Stimulated activated CD8-positive, alpha-beta memory T cell treated with anti-CD3 and anti-CD28 coated beads, Interleukin-7, amount 100 ng/mL, for 4 hours (primary cell): ENCODE measurements at places on chromosomes 13 and 19.

DNA sequence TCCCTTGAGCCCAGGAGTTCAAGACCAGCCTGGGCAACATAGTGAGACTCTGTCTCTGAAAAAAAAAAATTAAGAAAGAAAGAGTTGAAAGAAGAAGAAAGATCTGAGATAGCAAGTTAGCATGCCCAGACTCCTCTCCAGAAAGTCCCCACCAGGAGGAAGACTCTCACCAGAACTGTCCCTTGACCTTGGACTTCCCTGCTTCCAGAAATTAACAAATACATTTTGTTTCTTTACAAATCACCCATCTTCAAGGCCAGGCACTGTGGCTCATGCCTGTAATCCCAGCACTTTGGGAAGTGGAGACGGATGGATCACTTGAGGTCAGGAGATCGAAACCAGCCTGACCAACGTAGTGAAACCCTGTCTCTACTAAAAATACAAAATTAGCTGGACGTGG is 44.3 kb upstream of the KLF2 start:
- no peak for DNase-seq

DNA sequence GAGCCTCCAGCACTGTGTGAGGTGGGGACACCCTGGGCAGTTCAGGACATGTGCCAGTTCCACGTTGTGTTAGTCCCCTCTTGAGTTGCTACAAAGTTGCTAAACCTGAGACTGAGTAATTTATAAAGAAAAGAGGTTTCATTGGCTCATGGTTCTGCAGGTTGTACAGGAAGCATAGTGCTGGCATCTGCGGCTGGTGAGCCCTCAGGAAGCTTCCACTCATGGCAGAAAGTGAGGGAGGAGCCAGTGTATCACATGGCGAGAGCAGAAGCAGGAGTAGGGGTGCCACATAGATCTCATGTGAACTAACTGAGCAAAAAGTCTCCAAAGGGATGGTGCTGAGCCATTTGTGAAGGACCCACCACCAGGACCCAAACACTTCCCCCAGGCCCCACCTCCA is 33.2 kb downstream of the TRPM4 start:
- no peak for DNase-seq

GRCh38 chr19:3251229-3251628 is 26.8 kb downstream of the CELF5 start:
- no peak for DNase-seq

DNA sequence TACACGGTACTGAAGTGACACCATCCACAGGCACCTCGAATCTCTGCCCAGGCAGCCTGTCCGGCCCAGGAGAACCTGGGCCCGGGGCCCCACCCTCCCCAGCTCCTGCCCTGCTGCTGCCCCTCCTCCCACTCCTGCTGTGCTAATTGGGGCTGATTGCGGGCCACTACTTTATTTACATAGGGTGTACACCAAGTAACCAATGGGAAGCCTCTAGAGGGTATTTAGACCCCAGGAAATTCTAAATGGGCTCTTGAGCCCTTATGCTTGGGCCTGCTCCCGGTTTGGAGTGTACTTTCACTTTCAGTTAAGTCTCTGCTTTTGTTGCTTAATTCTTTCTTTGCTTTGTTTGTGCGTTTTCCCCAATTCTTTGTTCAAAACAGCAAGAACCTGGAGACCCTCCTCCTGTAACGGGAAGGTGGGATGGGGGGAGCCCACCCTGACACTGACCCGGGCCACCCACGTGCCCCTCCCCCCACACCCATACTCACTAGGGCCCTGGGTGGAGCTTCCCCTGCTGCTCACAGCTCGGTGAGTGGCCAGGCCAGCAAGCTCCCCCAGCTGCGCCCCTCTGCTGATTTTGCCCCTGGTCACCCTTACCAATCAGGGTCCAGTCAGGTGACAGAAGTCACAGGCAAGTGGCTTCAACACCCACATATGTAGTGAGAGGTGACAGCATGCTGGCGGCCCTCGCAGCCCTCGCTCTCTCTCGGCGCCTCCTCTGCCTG is 9.4 kb downstream of the SCGB2B2 start:
- no peak for DNase-seq

- DNase-seq, result no peak
Measured at GRCh38 chr19:54506079-54506478, 3.4 kb downstream of the LAIR2 start.

DNA sequence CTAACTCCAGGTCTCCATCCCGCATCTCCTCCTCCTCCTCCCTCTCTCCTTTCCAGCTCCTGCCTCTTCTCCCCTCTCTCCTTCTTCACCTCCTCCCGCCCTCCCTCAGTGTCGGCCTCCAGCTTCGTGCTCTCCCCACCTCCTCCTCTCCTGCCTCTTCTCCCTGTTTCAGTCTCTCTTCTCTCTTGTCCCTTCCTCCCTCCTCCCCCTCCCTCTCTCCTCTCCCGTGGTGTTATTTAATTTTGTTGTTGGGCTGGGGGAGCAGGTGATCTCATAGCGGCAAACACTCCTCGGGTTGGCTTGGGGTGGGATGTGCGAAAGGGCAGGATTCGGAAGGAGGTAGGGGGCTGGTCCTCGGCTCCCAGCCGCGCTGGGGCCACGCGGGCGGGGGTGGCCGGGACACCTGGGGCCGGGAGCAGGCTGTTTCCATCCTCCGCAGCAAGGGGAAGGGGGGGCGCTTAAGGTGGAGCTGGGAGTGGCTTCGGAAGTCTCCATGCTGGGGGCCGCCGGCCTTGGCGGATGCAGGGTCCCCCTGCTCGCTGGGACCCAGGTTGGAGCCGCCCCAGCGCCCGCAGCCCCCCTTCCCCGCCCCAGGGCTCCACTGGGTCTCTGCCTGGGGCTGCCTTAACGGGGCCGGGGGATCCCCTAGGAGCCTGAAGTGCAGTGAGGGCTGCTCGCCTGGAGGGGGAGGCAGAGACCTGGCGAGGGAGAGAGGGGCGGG is at the start of gene CA11:
Gene CA11, minus strand, starts transcription at position 187 of the 721 bp plus-strand sequence. CDS start 555 bp downstream, outside the sequence.
- DNase-seq, result peak; percentile 86

DNA sequence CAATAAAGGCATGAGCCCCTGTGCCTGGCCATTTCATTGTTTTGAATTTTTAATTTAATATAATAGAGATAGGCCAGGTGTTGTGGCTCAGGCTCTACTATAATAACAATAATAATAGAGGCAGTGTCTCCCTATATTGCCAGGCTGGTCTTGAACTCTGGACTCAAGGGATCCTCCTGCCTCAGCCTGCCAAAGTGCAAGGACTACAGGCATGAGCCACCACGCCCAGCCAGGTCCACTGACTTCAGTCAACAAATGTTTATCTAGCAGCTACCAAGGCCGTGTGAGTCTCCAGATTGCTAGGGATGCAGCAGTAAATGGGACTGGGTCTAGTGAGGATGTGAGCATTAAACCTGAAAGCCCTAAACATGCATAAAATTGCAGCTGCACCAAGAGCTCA is 13.8 kb upstream of the ILF3 start:
- DNase-seq, result no peak

DNA sequence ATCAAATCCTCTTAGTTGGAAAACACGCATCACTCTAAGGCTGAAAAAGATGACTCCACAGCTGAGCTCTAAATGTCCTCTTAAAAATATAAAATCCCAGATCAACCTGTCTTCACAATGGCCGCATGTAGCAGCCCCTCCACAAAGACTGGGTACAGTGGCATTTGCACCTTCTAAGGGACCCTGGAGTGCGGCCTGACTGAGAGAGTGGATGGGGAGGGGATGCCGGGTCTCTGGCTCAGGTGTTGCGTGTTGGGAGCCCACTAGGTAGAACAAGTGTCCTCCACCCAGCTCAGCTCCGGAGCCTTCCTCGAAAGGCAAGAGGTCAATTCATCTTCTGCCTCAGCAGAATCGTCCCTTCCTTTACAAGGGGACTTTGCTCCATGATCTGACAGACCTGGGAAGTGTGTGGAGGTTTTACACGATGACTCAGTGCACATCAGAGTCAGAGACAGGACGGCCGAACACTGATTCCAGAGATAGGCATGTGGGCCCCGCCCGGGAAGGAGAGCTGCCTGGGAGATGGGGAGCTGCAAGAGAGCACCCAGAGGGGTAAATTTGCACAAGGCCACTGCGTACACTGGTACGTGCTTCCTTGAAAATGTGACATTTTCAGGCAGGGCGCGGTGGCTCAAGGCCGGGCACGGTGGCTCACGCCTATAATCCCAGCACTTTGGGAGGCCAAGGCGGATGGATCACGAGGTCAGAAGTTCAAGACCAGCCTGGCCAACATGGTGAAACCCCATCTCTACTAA is 23.5 kb upstream of the SLC15A1 start:
- DNase-seq, result no peak

DNA sequence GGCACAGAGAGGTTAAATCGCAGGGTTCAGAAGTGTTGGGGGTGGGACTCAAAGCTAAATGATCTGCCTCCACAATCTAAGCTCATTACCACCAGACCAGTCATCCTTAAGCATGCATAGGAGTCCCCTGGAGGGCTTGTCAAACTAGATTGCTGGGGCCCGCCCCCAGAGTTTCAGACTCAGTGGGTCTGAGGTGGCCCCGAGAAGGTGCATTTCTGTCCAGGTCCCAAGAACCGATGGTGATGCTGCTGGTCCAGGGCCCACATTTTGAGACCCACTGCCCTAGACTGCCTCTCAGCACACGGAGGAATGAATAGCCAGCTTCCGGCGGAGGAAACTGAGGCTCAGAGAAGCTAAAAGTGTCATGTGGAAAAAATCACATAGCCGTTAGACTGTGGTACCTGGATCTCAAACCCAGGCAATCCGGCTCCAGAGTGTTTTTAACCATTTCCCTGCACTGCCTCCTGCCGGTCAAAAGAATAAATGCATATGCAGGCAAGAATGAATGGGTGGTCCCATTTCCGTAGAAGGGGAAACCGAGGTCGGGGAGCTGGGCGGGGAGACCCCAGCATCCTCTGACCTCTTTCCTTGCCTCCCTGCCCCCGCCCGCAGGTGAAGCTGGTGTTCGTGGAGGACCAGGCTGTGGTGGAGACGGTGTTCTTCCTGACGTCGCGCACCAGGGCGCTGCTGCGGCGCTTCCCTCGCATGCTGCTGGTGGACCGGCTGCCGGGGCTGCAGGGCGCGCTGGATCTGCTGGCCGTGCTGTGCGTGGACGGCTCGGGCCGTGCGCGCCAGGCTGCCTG is 23.8 kb downstream of the ZSWIM9 start:
- DNase-seq, result no peak

GRCh38 chr13:42028113-42028799 is 20.2 kb upstream of the DGKH start:
- DNase-seq, result no peak

DNA sequence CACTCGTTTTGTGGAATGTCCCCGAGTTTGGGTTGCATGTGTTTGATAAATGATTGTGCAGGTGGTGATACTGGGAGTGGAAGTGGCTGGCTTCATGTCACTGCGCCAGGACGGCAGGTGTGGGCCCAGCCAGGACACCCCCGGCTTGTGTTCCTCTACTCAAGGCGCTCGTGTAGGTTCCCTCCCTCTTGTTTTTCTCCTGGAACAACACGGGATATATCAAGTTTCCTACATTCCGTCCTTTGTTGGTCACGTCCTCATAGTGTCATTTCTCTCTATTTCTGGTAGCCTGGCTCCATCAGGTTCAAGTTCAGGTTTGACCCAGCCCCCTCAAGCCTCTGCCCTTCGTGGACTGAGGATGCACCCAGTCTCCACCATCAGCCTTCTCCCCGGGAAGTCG is 16.3 kb downstream of the IL17D start:
- DNase-seq, result no peak

GRCh38 chr19:38402623-38402966 is 298 bp upstream of the FAM98C start:
- no peak for DNase-seq

DNA sequence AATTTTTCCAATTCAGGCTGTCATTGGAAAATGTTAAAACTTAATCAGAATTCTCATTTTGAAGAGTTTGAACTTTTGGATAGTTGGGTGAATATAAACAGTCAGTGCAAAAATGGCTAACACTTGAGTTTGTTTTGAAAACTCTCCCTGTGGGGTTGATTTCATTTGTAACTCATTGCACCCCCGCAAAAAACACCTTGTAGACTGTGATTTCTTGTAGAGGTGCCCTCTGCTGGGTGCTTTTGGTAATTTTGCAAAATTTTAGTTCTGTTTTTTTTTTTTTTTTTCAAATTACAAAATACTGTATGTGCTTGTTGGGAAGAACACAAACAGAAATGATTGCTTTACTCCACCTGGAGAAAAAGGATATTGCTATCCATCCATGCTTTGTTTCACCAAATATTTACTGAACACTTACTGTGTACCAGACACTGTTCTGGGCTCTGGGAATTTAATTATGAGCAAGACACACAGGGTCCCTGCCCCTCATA is 28.2 kb upstream of the GPI start:
- DNase-seq, result peak; percentile 20

DNA sequence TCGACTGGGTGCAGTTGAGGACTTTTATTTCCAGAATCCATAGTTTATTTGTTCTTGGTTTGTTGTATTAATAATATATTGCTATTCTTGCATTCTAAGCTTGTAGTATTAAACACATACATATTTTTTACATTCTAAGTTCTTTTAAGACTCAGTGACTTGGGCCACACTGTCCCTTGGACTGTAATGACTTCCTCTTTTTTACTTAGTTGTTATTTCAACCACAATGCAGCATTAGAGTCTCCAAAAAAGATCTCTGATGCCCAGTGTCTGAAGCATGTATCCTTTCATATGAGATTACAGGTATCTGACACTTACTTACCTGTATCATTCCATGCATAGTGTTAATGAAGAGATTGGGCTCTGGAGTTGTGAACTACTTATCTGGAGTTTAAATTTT is 864.9 kb upstream of the PCDH20 start:
- DNase-seq, result no peak

DNA sequence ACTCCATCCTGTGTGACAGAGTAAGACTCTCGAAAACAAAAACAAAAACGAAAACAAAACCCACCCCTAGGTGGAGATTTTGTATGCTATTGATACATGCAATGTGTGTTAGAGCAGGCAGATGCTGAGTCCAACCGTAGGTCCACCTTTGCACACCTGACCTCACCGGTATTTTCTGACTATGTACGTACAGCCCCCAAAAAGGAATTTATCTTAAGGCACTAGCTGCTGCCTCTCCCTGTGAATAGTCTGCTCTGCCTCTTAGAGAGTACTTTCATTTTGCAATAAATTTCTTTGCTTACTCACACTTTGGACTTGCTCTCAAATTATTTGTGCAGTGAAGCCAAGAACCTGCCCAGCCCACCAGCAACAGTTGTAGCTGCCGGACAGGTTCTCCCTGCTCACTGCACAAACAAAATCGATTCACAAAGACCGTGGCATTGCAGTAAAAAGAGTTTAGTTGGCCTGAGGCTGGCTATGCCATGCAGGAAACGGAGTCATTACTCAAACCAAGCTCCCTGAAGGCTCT is 8.2 kb upstream of the ZNF77 start:
- no peak for DNase-seq

- DNase-seq, result no peak
Measured at GRCh38 chr13:46648166-46648607, 95.2 kb downstream of the LRCH1 start.

GRCh38 chr19:49766007-49766929 is 533 bp upstream of the AP2A1 start:
- peak; percentile 99 for DNase-seq

DNA sequence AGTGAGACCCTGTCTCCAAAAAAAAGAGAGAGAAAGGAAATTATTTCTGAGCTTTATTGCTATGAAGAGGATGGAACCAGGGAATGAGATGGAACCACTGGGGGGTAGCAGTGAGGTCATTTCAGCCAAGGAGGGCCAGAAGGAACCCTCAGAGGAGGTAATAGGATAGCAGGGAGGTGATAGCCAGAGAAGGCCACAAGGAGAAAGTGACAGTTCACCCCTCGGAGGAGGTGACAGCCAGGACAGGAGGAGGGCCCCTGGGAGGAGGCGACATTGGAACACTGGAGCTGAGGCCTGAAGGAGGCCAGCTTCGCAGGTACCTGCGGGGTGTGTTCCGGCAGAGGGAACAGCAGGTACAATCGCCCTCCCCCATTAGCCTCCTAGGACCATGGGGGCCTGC is 675 bp upstream of the PGPEP1 start:
- DNase-seq, result no peak
